ENCODE measurements at places on chromosomes 6 and 20.

- no peak for DNase-seq
These were observed 45.6 kb upstream of the AKIRIN2 start for GRCh38 chr6:87747646-87748045.

DNA sequence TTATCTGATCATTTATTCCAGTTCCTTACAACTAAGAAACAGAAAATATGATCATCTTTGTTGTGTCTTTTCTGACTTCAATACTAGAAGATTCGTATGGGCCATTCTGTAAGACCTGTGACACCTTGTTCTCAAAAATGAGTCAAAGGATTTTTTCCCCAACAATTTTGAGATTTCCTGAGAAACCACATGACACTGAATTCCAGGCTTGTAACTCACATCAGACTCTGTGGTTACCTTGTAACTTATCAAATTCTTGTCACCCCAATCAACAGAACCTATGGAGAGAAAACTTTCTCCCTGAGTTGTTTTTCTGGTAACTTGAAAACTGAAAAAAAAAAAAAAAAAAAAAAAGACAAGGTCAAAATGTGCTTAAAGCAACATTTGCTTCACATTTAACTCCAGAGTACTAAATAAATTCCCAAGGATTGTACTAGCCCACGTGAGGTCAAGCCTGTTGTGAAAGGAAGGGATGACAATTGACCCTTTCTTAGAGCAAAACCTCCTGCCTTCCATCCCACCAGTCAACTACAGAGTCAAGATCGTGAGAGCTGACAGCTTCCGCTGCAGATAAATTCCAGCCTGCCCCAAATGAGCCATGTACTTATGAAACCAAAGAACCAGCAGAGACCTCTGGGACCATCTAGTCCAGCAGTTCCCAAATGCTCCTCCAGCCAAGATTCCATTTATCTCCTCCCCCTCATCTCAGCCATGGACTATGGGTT is 140.3 kb downstream of the TBX18 start:
- no peak for DNase-seq

- no peak for DNase-seq
These were observed 194.7 kb downstream of the TENT5A start for GRCh38 chr6:81557811-81558210.

GRCh38 chr6:111482959-111483735 is at the start of gene REV3L:
REV3L (minus strand) TSS chr6:111483218; CDS start chr6:111482888, 330 bp downstream.
- peak; percentile 70 for DNase-seq

DNA sequence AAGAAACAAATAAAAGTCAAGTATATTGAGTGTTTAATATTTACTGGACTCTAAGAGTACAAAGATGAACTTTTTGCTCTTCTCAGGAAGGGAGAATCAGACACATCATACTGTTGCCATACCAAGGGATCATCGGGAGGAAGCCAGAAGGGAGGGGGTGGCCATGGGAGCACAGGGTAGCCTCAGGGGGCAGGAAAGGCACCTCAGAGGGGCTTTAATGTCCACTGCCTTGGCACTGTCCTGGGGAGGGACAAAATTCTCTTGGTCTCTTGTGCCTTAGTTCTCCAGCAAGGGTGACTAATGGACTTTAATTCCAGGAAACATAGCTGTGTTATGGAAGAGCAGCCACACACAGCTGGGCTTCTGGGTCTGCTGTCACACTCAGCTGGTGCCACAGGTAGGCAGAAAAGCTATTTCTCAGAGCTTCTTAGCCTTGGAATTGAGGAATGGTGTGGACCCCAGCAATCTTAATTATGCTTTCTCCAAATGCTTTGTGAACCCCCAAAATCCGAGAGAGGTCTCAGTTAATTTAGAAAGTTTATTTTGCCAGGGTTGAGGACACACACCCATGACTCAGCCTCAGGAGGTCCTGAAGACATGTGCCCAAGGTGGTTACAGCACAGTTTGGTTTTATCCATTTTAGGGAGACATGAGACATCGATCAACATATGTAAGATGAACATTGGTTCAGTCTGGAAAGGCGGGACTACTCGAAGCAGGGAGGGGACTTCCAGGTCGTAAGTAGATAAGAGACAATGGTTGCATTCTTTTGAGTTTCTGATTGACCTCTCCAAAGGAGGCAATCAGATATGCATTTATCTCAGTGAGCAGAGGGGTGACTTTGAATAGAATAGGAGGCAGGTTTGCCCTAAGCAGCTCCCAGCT is 53.2 kb downstream of the MRAP2 start:
- no peak for DNase-seq

DNA sequence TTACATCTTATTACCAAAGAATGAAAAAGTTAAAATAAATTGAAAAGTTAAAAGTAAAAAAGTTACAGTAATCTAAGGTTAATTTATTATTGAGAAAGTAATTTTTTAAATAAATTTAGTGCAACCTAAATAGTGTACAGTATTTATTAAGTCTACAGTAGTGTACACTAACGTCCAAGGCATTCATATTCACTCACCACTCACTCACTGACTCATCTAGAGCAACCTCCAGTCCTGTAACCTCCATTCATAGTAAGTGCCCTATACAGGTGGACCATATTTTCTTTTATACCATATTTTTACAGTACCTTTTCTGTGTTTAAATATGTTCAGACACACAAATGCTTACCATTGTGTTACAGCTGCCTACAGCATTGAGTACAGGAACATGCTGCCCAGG is 624.7 kb upstream of the NOX3 start:
- DNase-seq = no peak

GRCh38 chr20:16551607-16552006 is 21.6 kb downstream of the KIF16B start:
- DNase-seq = no peak

- no peak for DNase-seq
These were observed 1459.9 kb downstream of the GRIK2 start for GRCh38 chr6:102853249-102853955.

GRCh38 chr6:143859891-143860660 is 4.2 kb upstream of the ZC2HC1B start:
- DNase-seq = no peak

All from thoracic aorta (tissue), 2 donors.